ENCODE measurements at places on chromosomes 1 and 21. TPM values are rescaled to one million over a fixed set of nuclear protein-coding genes. Genes with fewer than 3 reads are reported as not detected.

The PRDM16 gene
- total RNA-seq, result 0.22 TPM

The RAB42 gene
- total RNA-seq, result 2.0 TPM

DNA sequence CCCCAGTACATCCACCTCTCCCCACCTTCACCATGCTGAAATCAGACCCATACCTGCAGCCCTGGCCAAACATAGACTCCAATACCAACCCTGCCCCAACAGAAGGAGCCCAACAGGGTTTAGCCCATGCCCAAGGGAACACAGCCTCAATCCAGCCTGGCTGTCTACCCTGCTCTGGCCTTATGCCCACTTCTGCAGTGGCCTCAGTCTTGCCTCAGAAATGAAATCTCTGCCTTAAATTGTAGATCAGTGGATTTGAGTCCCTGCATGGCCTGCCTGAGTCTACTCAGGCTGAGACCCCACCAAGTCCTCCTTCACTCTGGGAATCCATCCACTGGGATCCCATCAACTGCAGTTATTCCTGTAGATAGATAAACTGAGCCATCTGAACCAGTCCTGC lies 97.6 kb upstream of the GJB5 start:
- H3K27ac ChIP-seq, result no peak overlapping the region
- no peak overlapping the region for H3K4me3 ChIP-seq
- no peaks in the 10 kb centered on the region for H3K4me1 ChIP-seq
- DNase-seq, result no peak
- H3K36me3 ChIP-seq, result no peaks in the 10 kb centered on the region

The NTRK1 gene
- total RNA-seq, result 0.43 TPM

- peak overlapping the region; percentile 63 for H3K4me3 ChIP-seq
- no peaks in the 10 kb centered on the region for H3K36me3 ChIP-seq
- peak overlapping the region; percentile 93 for H3K27ac ChIP-seq
- no peaks in the 10 kb centered on the region for H3K4me1 ChIP-seq
These were observed 1.9 kb downstream of the SORT1 start for GRCh38 chr1:109395602-109396512.

The SPRR2F gene
- not detected for total RNA-seq

DNA sequence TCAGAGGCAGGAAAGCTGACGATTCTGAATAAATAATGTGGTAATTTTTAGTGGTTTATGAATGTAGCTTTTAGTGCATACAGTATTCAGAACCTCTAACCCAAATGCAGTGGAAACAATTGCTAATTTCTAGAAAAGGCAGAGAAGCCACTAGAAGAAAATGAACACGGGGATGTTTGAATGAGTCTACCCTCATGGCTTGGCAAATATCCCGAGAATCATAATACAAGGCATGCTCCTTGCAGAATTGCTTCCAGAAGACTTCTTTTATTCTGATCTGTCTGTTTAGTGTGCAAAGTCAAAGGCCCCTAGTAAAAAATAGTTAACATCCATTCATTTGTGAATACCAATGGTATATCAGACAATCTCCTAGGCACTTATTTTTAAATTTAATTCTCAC lies 246.8 kb downstream of the LMO4 start:
- H3K36me3 ChIP-seq, result no peaks in the 10 kb centered on the region
- no peak overlapping the region for H3K4me3 ChIP-seq
- no peak overlapping the region for H3K27ac ChIP-seq
- H3K4me1 ChIP-seq, result no peaks in the 10 kb centered on the region
- DNase-seq, result no peak
- no peaks in the 10 kb centered on the region for H3K27me3 ChIP-seq

DNA sequence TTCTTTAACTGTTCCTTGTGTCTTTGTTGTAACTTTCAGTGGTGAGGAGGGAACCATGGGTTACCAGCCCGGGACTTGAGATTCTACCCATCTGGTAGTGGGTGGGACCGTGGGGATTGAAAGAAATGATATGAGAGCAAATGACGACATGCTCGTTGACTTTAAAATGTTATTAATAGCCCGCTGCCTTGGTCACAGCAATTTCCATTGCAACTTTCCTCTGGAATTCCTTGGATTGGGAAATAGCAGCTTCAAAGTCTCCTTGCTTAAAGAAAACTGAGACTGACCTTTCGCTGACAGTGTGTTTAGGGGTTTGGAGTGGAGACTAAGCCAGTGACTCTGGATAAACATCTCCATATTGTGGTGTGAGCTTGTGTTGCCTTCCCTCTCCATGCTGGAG lies 44.2 kb upstream of the MARK1 start:
- DNase-seq, result peak; percentile 79
- H3K4me3 ChIP-seq, result no peak overlapping the region
- H3K4me1 ChIP-seq, result no peaks in the 10 kb centered on the region
- H3K27ac ChIP-seq, result peak overlapping the region; percentile 48
- no peaks in the 10 kb centered on the region for H3K27me3 ChIP-seq
- no peaks in the 10 kb centered on the region for H3K36me3 ChIP-seq

DNA sequence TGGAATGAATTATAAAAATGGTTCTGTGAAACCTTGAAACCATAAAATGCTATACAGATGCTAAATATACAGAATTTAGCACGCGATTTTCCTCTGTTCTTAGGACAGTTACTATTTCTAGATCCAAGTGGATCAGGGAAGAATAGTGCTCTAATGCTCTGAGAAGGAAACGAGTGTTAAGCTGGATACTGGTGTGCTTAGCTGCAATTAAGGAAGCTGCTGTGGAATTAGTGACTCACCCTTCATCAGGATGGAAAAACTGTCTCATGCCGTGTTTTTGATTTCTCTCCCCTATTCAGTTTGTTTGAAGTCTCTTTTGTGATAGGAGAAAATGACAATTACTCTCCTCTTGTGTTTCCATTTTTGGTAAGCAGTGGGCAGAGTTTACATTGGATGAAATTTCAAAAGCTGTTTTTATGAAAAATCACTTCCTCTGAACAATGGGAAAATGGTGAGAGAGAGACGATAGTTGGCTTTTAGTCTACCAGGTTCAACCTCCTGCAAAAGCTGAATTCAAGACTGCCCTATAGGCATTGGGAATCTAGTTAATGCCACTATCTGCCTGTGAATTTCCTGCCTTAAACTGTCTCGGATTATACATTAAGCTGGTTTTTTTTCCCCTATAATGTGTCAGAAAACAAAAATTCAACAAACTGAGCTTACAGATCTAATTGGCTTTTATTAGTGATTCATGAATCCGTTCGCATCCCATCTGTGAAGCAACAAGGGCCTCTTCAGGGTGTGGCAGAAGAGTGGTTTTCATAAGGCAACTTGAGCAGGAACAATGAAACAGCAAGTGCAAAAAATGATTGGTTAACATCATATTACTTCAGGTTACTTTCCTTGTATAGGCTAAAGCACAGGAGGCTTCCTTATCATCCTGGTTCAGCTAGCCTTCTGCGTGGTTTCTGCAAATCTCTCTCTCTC lies 179.8 kb downstream of the ST6GALNAC3 start:
- H3K27ac ChIP-seq, result no peak overlapping the region
- no peaks in the 10 kb centered on the region for H3K27me3 ChIP-seq
- no peaks in the 10 kb centered on the region for H3K4me1 ChIP-seq
- no peak overlapping the region for H3K4me3 ChIP-seq

- no peak overlapping the region for H3K27ac ChIP-seq
- H3K4me1 ChIP-seq, result no peaks in the 10 kb centered on the region
- no peak overlapping the region for H3K4me3 ChIP-seq
- no peaks in the 10 kb centered on the region for H3K27me3 ChIP-seq
- peak; percentile 18 for DNase-seq
These were observed 10.4 kb upstream of the WNT3A start for GRCh38 chr1:227996187-227996950.

- H3K27ac ChIP-seq, result no peak overlapping the region
- no peaks in the 10 kb centered on the region for H3K4me1 ChIP-seq
- no peak for DNase-seq
- H3K27me3 ChIP-seq, result no peaks in the 10 kb centered on the region
These were observed 192.2 kb downstream of the ROR1 start for GRCh38 chr1:63966016-63966415.

DNA sequence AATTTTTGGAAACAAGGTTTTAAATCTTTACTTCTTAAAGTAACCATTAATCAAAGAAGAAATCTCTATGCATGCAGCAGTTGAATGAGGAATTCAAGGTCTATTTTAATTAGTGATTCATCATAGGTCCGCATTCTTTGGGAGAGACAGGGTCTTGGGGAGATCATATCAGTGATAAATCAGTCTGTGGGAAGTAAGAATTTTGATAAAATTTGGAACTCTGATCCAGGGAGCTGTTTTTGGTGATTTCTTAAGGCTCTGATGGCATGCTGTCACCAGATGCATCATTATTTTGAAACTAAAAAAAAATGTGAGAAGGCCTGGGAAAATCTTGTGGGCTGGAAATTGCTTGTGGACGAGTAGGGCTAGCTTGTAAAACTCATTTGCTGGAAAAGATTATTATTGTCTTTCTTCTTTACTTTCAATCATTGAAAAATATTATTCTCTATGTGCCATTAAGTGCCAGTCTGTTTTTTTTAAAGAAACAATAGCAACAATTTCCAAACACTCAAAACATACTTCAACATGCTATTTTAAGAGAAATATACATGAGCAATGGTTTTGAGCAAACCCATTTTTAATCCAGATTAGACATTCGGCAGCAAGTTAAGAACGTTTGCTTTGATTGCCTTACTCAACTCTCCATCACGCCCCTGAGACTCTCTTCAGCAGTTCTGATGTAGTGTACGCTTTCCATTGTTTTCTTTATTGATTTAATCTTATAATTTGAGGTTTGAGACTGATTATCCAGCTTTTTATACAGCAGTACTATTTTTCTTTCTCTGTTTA lies 62.6 kb downstream of the ZBTB18 start:
- no peak overlapping the region for H3K4me3 ChIP-seq
- H3K27ac ChIP-seq, result no peak overlapping the region
- no peaks in the 10 kb centered on the region for H3K27me3 ChIP-seq
- no peaks in the 10 kb centered on the region for H3K36me3 ChIP-seq
- no peak for DNase-seq

The CD160 gene
- total RNA-seq, result not detected

GRCh38 chr1:226764533-226764932 lies 25.5 kb upstream of the ITPKB start:
- no peaks in the 10 kb centered on the region for H3K36me3 ChIP-seq
- H3K4me1 ChIP-seq, result no peaks in the 10 kb centered on the region
- H3K27me3 ChIP-seq, result no peaks in the 10 kb centered on the region
- no peak overlapping the region for H3K27ac ChIP-seq

The SPRTN gene
- 8.9 TPM for total RNA-seq

DNA sequence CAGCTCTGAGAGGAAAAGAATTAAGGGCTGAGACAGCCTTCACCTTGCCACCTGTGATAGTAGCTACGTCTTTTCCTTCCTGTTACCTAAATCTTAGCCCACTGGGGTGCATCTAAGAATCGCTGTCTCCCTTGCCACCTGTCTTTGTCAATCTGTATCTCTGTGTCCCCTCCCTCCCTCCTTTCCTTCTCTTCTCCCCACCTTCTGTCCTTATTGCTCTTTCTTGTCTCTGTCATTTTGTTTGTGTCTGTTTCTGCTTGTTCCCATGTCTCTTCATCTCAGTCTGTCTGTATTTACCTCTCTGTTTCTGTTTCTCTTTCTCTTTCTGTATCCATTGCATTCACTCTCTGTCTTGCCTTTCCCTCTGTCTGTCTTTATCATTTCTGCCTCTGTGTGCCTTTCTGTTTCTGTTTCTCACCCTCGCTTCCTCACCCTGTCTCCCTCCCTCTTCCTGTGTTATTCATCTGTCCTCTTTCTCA lies 30.2 kb downstream of the SLC22A15 start:
- H3K4me3 ChIP-seq, result no peak overlapping the region
- H3K27me3 ChIP-seq, result no peaks in the 10 kb centered on the region
- DNase-seq, result no peak
- H3K4me1 ChIP-seq, result no peaks in the 10 kb centered on the region
- H3K36me3 ChIP-seq, result peaks cover 6% of the 10 kb centered on the region
- H3K27ac ChIP-seq, result no peak overlapping the region

The RGS1 gene
- total RNA-seq, result 24.7 TPM

GRCh38 chr21:28822486-28823335 lies 170.0 kb downstream of the LTN1 start:
- no peak overlapping the region for H3K4me3 ChIP-seq
- H3K4me1 ChIP-seq, result no peaks in the 10 kb centered on the region
- H3K27me3 ChIP-seq, result no peaks in the 10 kb centered on the region
- no peak for DNase-seq
- H3K27ac ChIP-seq, result peak overlapping the region; percentile 59
- no peaks in the 10 kb centered on the region for H3K36me3 ChIP-seq
